Common myeloid progenitor, CD34-positive (primary cell): ENCODE measurements at places on chromosomes 5 and 9.

DNA sequence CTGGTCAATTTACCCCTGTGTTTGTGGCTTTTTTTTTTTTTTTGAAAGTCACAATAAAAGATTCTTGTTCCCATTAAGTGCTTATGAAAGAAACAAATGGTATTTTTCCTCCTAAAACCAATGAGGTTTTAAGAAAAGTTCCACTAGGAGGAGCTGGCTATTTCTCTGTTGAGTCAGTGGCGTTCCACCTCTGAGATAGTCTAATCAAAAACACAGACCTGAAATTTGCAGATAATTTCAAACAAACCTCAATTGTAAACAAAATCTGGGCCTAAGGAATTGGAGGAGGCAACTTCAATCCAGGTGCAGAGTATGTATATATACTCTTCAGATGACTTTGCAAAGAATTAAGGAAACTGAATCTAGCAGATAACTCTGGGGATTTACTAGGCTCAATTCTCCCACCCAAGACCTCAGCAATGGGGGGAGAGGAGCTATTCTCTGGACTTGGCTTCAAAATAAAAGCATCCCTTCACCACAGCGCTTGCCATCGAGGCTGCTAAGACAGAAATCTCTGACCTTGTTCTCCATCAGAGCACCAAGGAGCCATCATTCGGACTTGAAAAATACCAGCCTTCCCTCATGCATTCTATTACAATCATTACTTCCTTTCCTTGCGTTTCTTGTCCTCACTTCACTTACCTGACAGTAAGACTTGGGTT is 52.4 kb downstream of the FANCC start:
- DNase-seq: peak; percentile 28

- no peak for DNase-seq
Observed at GRCh38 chr5:132461569-132462070, 29.0 kb downstream of the IRF1 start.

- peak; percentile 35 for DNase-seq
Observed at GRCh38 chr5:1315709-1316587, 21.1 kb upstream of the TERT start.

GRCh38 chr5:1299961-1300360 is 5.1 kb upstream of the TERT start:
- DNase-seq: no peak

DNA sequence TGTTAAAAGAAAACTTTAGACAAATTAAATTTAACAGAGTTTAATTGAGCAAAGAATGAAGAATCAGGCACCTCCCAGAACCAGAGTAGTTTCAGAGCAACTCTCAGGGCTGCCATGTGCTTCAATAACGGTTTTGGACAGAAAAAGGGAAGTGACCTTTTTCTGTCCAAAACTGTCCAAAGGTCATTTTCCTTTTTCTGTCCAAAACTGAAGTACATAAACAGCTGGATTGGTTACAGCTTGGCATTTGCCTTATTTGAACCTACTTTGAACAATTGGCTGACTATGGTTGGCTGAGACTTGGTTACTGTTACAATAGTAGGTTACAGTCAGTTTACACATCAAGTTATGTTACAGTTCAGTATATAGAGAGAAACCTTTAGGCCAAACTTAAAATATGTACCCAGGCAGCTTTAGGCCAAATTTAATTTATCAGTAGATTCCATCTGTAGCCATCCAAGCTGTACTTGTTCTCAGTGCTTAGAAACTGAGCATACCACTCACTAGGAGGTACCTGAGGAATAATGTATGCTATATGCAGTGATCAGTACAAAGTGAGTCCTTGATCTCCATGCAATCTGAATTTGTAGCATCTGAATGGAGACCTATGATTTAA is 44.0 kb downstream of the C9orf85 start:
- no peak for DNase-seq

DNA sequence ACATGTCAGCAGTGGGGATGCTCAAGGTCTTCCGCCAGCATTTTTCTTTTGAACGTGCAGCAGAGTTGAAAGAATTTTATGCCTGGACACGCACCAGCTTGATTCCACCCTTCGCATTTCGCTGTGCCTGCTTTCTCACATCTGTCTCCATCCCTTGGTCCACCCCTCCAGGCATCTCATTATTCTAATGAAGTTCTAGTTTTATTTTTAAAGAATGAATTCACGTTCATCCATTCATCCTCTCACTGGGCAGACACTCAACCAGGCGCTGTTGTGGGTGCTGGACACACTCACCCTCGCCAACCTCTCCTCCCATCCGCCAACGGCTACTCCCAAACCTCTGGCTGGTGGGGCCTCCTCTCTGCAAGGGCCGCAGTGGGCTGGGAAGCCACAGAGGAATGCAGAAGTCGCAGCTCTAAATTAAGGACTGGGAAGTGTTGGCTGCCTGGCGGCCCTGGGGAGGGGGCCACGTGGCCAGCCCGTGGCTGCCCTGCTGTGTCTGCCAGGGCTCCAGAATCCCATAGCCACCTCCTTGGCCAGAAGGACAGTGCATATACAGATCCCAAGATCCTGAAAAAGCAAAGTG is 6.7 kb downstream of the SUSD3 start:
- no peak for DNase-seq

GRCh38 chr5:82551840-82552385 is 273.8 kb upstream of the RPS23 start:
- DNase-seq: no peak

GRCh38 chr9:36029765-36030528 is 6.8 kb upstream of the RECK start:
- peak; percentile 40 for DNase-seq

- DNase-seq: peak; percentile 78
Observed at GRCh38 chr5:94968507-94969095, 316.3 kb downstream of the MCTP1 start.

GRCh38 chr5:103498211-103498610 is 64.4 kb downstream of the NUDT12 start:
- no peak for DNase-seq

- no peak for DNase-seq
Observed at GRCh38 chr9:135379540-135380267, 99.9 kb upstream of the PPP1R26 start.

DNA sequence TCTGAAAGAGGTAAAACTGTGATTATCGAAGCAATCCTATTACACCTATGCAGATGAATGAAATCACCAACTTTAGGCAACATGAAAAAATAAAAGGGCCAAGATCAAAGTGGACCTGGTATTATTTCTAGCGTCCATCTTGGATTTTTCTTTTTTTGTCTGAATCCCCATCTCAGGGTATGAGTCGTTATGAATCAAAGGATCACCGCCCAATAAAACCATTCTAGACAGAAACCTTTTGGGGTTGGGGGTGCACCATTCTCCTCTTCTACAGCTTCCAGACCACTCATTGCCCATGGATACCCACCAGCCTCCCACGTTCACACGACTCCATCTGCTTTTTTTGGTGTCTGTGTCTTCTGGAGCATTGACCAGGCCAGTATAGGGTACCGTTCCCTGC is 33.4 kb downstream of the MAP1B start:
- no peak for DNase-seq

GRCh38 chr9:137095664-137096517 is 9.1 kb downstream of the MAN1B1 start:
- peak; percentile 63 for DNase-seq

DNA sequence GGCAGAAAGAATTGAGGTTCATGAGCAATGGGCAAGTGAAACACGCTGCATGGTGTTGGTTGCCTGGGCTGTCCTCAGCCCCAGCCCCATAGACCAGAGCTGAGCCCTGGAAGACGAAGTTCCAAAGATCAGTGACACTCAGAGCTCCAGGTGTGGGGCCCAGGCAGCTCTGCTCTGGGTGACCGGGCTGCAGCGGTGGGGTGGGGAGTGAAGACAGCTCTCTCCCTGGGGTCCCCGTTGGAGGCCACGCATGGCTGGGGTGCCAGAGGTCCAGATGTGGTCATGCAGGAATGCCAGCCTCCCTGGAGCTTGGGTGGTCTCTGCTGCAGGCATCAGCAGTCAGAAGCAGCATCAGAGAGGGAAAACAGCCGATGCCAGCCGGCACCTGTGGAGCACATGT is 165.0 kb upstream of the ERCC6L2 start:
- no peak for DNase-seq

DNA sequence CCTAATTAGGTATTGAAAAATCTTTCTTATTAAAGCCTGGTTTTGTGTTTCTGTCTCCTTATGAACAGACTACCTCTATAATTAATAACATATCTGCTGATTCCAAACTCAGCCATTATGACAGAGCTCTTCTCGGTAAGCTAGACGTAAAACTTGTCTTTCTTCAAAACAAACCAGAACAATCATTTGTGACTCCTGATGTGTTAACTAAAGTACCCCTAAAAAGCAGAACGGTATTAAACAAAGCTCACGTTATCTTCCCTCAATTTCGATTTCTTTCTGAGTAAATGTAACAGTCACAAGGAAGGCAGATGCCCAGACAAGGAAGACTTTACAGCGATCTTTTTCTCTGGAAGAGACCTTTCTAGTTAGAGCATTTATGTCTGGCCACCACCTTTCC is 1.8 kb downstream of the SEMA5A start:
- DNase-seq: no peak

- no peak for DNase-seq
Observed at GRCh38 chr5:78829811-78830527, 155.1 kb downstream of the ARSB start.

GRCh38 chr5:83265318-83265717 is 188.0 kb downstream of the XRCC4 start:
- DNase-seq: no peak
